ENCODE measurements at places on chromosomes 3 and 15.

DNA sequence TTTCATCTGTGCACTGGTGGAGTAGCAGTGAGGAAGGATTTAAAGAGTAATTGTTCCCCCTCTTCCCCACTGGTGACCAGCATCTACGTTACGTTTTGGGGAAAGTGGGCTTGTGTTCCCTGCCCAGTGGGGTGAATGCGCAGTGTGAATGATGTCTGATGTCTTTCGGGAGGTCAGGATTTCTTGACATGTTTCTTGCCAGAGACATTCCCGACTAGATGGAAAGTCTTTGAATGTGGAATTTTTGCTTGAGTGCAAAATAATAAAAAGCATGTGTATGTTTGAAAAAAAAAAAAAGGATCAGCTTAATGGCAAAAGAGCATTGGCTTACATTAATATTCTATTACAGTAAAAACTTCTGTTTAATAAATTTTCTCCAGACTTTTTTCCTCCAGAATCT lies 632.2 kb downstream of the FOXP1 start:
- DNase-seq, result no peak

DNA sequence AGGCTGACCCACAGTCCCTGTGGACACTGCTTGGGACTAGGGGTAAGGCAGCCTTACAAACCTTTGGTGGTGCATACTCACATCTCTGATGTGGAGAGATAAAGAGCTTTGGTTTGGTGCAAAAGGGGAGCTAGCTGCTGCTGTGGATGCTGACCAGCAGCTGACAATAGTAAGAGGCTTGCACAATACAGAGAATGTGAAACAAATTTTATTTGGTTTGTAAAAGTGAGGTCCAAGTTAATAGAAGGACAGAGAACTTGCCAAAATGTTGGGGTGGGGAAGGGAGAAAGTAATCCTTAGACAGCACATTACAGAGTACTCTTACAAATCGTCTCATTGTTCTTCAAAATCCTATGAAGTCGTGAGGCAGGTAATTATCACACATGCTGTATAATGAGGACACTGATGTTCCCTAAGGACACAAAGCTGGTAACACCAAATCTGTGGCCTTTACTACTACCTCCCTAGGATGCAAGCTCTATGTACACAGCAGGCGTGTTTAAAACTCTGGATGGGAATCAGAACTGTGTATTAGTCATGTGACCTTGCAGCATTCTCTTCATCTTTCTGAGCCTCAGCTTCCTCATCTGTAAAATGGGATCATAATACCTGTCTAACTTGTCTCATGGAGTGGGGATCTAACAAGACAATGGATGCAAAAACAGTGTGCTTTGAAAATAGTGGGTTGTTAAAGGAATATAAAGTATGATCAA lies 21.6 kb downstream of the ARHGAP31 start:
- DNase-seq, result no peak

DNA sequence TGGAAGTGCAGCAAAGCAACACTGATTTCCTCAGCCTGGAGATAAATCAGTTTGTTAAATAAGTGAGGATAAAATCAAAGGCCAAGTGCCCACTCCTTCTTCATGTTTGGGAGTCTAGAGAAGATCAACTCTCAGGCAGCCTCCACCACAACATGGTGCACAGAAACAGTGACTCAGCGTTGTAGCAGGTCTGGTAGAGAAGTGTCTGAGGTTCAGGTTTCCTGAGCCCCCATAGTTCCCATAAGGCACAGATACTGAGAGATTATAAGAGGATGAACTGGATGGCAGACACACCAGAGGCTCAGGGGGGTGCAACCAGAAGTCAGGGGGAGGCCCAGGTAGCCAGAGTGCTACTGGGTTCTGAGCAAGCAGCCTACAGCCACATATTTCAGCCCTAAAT lies 166.7 kb downstream of the FRMD5 start:
- DNase-seq, result no peak

DNA sequence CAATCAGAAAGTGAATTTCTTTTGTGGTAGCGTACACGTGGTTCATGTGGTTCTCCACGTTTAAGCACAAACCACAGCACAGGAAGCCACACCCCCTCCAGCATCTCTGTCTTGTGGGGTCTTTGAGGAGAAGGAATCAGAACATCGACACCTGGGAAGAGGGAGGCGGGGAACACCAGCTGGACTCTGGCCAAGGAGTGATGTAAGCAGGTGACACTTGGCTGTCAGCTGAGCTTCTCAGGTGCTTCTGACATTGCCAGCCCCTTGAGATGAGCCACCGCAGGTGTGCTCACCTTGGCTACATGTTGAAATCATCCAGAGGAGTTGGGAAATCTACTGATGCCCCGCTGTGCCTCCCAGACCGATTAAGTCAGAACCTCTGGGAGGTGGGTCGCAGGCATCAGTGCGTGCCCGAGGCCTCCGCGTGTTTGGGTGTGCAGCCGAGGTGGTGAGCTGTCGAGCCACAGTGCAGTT lies 85.0 kb downstream of the FAM81A start:
- no peak for DNase-seq

DNA sequence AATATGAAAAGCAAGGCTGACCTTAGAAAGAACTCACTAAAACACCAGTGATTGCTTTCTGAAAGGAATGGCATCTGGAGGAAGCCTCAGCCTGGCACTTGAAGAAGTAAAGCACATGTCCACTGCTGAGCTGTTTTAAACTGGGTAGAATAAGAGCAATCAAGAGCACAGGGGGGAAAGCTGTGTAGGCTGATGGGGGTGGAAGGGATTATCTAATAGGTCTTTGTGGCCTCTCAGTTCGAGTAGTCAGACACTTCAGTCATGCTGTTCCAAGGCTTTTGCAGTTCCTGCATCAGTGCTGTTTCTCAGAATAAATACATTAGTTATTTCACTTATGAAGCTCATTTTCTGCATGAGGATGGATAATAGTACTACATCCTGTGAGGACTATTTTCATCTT lies 22.6 kb downstream of the CCDC191 start:
- no peak for DNase-seq
